Muscle of back (tissue), 13 donors: ENCODE measurements at places on chromosomes 7 and 10.
A peak's percentile ranks its signal among the peaks of the same experiment; 100 is the strongest.

DNA sequence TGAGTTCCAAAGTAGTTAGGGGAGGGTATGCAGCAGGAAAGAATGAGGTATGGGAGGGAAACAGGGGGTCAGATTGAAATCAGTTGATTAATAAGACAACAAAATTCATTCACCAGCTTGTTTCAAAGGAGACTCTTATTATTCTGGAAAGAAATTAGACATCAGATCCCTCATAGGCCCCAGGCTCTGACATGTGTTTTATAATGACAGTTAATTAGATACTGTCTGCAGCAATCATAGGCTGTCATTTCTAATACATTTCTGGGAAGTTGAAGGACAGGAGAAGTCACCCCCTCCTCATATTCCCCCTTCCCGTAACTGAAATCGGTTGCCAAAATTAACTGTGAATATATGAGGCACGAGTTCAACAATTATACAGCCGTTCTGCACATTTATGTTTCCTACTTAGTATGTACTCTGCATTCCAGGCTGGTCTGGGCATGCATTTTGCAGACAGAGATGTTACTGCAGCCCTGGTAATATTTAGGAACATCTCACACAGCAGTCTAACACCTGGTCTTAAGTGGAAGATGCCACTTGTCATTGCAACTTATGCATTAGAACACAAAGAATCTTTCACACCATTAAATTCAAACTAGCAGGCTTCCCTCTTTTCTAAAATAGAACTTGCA, 355.2 kb upstream of the LRGUK start:
- DNase-seq, result no peak

DNA sequence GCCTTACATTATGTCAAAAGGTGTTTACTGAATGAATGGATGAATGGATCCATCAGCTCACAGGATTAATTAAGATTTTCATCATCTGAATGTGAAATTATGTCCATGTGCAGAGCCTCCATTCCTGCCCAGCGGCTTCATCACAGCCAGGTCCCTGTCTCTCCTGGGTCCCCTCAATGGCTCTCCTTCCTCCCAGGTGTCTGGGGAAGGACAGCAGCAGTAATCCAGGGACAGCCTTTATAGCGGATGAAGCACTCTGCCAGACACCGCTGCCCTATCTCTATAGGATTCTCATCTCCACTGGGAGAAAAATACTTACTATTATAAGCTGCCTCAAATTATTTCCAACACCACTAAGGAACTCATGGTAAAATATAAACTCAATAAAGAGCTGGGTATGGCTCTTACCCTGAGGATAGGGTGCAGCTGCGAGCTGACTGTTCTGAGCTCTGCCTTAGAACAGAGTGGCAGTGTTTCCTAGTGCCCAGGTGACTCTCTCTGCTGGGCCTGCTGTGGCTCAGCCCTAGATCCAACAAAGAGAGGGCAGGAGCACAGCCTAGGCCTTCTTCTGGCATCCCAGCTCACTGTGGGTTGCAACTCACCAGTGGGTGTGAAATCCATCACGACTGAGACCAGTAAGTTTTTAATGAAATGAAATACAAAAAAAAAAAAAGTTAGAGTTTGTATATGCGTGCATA, 38.3 kb downstream of the GPRIN2 start:
- no peak for DNase-seq

DNA sequence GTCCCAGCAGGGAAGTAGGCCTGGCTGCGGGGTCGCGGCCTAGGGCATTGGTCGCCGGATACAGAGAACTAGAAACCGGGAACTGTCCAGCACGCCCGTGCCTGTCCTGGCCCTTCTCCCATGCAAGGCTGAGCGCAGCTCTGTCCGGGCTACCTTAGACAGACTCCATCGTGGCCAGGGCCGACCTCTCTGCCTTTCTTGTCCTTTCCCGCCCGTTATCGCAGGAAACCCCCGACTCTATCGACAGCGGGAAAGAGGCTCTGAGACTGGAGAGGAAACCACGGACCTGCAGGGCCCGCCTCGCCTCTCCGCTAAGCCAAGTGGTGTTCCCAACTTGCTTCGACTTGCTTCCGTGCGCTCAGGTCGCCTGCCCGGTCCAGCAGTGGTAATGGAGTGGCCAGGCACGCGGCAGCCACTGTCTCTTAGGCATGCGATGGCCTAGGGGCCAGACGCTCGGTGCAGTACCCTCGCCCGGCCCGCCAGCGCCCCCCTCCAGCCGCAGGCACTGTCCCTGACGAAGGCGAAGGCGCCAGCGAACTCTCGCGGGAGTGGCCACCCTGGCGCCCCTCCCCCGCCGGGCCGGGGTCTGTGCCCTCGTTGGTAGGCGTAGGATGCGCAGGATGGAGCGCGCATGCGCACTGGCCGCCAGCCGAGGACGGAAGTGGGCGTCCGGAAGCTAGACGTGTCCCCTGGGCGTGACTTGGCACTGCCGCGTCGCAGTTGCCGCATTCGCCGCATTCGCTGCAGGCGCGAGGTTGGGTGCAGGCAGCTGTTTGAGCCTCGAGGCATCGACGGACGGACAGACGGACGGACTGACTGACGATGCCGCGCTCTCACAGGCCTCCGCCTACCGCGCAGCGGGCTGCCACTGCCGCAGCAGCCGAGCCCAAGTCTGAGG, 54.4 kb downstream of the MCMBP start:
- DNase-seq, result peak; percentile 91

- peak; percentile 82 for DNase-seq
Observed at GRCh38 chr7:47818796-47819606, 129.3 kb downstream of the PKD1L1 start.

DNA sequence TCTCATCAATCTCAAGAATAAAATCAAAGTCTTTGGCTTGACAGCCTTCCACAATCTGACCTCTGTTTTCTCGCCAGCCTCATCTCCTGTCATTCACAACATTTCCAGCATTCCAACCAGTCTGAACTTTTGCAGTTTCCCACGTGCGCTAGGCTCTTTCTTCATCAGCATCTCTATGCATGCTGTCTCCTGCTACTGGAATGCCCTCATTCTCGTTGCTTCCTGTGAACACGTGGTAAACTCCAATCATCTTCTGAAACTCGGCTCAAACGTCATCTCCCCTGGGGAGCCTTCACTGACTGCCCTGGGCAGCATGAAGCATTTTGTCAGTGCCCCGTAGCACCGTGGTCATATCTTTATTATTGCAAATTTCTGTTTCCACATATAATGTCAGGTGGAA, 12.2 kb upstream of the RSBN1L start:
- peak; percentile 44 for DNase-seq

DNA sequence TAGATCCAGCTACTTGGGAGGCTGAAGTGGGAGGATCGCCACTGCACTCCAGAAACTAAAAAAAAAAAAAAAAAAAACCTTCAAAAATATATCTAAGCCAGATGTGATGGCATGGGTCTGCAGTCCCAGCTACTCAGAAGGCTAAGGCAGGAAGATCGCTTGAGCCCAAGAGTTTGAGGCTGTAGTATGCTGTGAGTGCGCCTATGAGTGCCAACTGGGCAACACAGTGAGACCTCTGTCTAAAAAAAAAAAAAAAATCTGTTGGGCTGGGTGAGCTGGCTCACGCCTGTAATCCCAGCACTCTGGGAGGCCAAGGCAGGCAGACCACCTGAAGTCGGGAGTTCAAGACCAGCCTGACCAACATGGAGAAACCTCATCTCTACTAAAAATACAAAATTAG, 2.8 kb upstream of the CHCHD1 start:
- no peak for DNase-seq

- no peak for DNase-seq
Observed at GRCh38 chr7:55307123-55307916, 57.8 kb upstream of the LANCL2 start.

GRCh38 chr7:105611856-105612775, 30.8 kb upstream of the EFCAB10 start:
- DNase-seq, result no peak

DNA sequence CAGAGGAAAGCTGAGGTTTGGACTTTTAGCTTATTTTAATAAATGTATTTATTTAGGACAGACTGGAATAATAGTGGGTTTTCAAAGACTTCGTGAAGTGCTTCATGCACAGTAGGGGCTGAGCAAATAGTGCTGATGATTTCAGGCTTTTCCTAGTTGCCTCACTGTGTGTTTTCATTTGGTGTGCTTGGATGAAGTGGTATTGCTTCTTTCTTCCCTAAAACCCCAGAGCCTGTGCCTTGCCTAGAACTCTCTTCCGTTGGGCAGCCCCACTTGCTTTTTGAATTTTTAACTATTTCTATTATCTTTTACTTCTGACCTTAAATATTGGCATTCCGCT, 49.6 kb downstream of the ARID5B start:
- DNase-seq, result no peak

- DNase-seq, result no peak
Observed at GRCh38 chr10:113751181-113751732, at the start of gene PLEKHS1. Gene PLEKHS1 (plus strand): TSS chr10:113751682. CDS start chr10:113755278, 3,596 bp downstream.
